Stimulated activated CD8-positive, alpha-beta memory T cell treated with anti-CD3 and anti-CD28 coated beads, Interleukin-7, amount 100 ng/mL, for 1 hour (primary cell): ENCODE measurements at places on chromosomes 4 and X.

DNA sequence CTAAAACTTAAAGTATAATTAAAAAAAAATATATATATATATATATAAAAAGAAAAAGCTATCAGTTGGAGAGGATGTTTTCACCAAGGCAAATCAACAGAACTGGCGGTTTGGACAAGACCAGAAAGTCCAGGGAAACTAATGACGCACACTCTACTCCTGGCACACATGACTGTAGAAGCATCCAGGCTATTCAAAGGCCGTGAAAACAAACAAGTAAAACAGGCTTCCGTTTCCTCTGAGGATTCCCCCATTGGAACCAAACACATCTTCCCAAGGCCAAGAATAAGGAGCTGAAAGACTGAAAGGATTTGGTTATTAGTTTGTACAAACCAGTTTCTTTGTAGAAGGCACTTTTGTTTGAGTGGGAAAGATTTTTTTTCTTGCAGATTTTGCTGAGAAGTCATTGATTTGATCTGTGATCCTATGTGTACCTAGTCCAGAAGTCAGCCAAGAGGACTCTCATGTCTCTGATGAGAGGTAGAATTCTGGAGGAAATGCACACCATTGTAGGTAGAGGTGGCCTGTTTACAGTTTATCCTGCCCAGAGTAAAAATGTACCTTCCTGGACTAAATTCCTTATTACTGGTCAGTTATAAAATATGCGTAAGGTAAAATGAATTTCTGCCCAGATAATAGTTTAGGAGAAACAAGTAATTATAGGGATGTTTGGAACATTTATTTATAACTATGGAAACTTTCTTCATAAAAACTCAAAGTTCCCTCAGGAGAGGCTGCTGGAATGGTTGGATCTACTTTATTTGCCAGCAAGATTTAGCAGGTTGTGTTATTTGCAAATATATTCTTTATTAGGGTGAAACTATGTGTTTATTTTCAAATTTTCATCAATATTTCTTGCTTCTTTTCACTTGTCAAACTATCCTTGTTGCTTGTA, 66.5 kb downstream of the DMP1 start:
- no peak for DNase-seq

DNA sequence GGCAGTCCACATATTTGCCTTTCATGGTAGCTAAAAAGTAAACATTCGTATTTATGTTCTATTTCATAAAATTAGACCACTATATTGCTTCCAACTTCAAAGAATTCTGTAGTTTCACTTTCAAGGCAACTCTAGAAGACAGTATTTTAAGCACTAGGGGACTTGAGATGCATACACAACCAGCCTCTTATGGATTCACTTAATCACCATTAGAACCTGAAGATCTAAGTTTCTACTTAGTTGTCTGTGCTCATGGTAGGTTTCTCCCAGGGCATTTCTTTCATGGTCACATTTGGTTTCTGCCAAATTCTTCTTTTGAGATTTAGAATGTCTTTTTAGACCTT, 209.9 kb upstream of the HCCS start:
- DNase-seq, result no peak

GRCh38 chrX:31609130-31609529, 537.3 kb upstream of the FTHL17 start:
- no peak for DNase-seq

DNA sequence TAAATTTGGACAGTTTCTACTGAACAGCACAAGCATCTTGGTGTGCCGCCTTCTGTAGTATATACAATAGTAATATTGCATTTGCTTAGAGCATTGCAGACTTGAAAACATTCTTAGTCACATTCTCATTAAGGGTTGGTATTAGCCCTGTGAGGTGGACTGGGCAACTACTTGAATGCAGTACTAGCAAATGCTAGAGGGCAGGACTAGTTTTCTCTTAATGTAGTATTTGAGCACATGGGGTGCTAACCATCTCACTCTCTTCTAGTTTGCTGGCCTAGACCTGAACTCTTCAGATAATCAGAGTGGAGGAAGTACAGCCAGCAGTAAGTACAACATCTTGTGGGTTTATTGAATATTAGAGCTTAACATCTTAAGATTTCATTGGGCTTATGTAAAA, 3.2 kb downstream of the DDX3X start:
- DNase-seq, result no peak

GRCh38 chr4:84814094-84814750, 152.3 kb downstream of the WDFY3 start:
- DNase-seq, result no peak

DNA sequence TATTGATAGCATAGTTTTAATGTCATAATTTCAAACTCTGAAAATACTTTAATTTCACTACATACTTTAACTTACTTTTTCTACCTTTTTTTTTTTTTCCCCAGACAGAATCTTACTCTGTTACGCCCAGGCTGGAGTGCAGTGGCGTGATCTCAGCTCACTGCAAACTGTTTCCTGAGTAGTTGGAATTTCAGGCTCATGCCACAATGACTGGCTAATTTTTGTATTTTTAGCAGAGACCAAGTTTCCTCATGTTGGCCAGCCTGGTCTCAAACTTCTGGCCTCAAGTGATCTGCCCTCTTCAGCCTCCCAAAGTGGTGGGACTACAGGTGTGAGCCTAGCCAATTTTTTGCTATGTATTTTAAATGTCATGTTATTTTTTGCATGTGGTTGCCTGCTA, 741.6 kb downstream of the TRAM1L1 start:
- DNase-seq, result no peak

- DNase-seq, result no peak
Measured at GRCh38 chr4:105599932-105600655, 47.7 kb downstream of the ARHGEF38 start.

DNA sequence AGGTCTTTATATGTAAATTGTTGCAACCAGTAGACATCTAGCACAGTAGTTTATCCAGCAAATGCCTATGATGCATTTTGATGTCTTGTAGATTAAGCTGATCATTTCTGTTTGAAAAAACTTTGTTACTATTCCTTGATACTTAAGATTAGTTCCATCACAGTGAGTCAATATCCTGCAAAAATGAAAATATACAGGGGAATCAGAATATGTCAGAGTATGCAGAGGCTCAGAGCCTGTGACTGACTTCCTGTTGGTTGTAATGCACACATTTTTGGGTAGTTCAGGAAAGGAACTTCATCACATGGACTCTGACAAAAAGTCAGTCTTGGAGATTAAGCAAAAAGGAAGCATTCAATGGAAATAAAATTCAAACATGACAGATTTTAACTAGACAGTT, 815.5 kb downstream of the FAT4 start:
- DNase-seq, result no peak

DNA sequence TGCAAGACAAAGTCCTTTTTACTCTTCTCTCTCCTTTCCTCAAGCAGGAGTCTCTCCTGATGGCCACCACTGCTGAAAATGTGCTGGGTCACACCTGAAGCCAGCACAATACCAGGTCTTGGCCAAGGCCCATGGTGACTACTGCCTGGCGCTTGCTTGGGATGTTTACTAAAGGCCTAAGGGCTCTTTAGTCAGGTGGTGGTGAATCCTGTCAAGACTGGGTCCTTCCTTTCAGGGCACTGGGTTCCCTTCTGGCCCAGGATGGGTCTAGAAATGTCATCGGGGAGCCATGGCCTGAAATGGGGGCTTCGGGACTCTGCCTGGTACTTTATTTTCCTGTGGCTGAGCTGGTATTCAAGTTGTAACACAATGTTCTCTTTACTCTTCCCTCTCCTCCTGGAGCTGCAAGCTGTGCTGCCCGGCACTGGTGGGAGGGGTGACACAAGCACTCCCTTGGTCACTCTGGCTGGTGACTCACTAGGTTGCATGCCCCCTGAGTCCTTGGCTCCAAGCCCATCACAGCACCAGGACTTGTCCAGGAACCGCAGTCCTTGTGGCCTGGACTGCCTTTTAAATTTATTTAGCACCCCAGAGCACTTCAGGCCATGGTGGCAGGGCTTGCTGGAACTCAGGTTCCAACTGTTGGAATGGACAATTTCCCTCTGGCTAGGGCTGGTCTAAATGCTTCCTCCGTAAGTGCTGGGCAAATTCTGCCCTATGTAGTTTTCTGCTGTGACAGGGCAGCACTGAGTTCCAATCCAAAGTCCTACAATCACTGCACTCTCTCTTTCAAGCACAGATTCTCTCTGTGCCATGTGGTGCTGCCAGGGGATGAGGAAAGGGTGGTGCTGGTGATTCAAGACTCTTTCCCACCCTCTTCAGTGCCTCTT, 11.3 kb downstream of the ARL13A start:
- DNase-seq, result no peak

DNA sequence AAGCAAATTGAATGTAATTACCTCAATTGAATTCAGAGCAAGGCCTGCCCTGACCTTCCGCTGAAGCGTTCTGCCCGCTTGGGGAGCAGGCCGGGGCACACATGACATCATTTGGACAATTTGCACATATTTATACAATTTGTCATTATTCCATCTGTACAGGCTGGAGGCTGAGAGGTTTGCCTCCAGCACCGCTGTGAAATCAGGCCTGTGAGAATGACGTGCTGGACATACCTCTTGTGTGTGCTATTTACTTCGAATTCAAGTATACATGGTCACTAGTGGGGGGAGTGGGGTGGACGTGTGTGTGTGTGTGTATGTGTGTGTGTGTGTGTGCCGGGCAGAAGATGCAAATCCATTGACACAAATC, 285.6 kb downstream of the SHOX start:
- no peak for DNase-seq

GRCh38 chrX:25755194-25755593, 382.9 kb upstream of the MAGEB18 start:
- DNase-seq, result no peak

DNA sequence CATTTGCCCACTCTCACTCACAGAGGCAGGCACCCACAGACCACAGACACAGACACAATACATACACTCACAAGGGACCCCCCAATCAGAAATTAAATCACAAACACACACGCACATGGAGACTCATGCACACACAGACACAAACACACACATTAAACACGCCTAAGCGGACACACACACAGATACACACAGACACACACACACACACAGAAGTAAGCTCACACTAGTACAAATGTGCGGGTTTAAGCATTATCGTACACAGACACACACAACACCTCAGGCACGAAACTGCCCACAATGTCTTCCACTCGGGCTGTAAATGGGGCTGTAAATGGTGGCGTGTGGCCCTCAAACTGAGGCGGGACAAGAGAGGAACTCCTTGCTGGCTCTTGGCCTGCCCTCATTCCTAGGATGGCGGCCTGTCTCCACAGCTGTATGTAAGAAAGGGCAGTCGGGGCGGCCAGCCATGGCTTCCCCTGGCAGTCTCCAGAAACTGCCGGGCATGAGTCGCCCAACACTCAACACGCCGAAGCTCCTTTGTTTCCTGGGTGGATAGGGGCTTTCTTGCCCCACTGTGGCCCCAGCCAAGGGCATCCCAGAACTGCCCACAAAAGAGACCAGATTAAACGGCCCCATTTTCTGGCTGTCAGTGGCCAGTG, 53.9 kb downstream of the NBDY start:
- no peak for DNase-seq

GRCh38 chr4:81135501-81135900, 79.5 kb downstream of the PRKG2 start:
- no peak for DNase-seq

DNA sequence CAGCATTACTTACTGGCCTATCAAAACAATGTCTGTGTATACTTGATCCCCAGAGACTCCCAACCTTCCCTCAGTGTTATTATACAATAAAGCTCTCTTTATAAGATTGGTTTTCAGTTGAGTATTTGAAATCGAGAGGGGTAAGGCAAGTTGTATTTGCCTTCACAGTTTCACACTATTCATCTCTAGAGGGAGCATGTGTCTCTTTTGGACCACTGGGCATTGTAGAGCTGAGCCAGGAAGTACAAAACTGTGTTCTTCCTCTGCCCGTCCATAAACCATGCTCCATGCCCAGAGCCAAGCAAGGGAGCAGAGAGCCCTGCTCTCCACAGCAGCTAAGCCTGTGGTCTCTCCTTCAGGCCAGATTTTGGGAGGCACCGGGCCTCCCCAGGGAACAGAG, 61.5 kb upstream of the HHIP start:
- DNase-seq, result no peak

DNA sequence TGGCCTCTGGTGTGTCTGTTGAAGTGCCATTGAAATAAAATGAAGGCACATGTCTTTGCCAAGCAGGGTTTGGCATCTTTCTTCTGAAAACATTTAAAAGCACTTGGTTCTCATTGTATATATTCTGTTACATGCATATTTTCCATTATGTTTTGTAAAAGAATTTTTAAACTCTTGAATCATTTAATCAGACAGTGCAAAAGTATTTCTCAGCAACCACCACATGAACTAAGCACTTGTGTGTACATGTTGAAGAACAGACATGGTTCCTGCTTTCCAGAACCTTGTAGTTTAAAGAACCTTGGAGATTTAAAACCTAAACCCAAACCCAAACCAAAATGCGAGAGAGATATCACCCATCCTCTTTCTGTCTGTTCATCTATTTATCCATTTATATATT, 220.3 kb upstream of the GIMD1 start:
- DNase-seq, result no peak

DNA sequence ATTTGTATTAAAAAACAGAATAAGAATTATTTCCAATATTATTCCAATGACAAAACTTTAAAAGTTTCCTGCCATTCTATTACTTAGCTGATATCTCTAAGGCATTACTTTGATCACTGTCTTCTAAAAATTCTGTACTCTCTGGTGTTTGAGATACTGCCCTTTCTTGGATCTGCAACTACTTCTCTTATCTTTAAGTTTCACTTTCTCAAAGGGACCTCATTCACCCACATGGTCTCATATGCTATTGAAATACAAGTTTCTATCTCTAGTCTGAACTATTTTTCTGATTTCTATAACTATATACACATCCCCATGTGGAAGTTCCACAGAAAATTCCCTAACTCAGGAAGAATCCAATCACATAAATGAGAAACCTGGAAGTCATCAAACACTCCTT, 22.2 kb downstream of the TMPRSS11E start:
- DNase-seq, result no peak

DNA sequence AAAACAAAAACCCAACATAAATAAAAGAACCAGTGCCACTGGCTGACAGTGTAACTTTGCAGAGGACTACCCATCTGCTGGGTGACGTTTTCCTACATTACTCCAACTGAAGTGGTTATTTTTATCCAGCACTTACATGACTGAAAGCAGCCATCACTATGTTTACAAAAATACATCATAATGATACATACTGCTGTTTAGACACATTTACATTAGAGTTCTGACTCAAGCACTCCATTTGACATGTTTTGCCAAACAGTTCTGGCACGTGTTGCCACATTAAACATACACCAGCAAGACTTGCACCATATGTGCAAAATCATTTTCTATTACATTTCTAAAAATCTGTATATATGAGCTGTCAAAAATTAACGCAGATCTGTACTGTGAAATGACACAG, 39.6 kb downstream of the BEND4 start:
- no peak for DNase-seq

- no peak for DNase-seq
Measured at GRCh38 chr4:99679204-99679603, 21.6 kb upstream of the C4orf54 start.

- no peak for DNase-seq
Measured at GRCh38 chr4:69025191-69025998, 70.9 kb upstream of the UGT2B7 start.

DNA sequence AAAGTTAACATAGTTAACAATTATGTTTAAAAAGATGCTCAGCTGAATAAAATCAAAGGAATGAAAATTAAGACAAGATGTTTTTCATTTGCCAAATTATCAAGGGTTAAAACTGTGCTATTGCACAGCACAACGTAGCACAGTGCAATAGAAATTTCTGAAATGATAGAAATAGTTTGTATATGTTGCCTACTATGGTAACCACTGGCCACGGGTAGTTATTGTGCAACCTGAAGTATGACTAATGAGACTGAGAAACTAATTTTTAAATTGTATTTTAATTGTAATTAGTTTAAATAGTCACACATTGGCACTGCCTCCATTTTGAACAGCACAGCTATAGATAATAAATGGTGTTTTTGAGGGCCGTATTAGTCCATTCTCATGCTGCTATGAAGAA, 343.1 kb upstream of the FAM241A start:
- no peak for DNase-seq
